ENCODE measurements at places on chromosomes 4 and X. TPM values are rescaled to one million over a fixed set of nuclear protein-coding genes. Genes with fewer than 3 reads are reported as not detected.

CT55 gene
- total RNA-seq: 0.31 TPM

P2RY10 gene
- total RNA-seq: not detected

PROM1 gene
- total RNA-seq: 91.1 TPM

MND1 gene
- total RNA-seq: 7.5 TPM

CXCR3 gene
- total RNA-seq: not detected

All from parietal lobe (tissue), 2 donors.